ENCODE measurements at places on chromosomes 7 and 10.

DNA sequence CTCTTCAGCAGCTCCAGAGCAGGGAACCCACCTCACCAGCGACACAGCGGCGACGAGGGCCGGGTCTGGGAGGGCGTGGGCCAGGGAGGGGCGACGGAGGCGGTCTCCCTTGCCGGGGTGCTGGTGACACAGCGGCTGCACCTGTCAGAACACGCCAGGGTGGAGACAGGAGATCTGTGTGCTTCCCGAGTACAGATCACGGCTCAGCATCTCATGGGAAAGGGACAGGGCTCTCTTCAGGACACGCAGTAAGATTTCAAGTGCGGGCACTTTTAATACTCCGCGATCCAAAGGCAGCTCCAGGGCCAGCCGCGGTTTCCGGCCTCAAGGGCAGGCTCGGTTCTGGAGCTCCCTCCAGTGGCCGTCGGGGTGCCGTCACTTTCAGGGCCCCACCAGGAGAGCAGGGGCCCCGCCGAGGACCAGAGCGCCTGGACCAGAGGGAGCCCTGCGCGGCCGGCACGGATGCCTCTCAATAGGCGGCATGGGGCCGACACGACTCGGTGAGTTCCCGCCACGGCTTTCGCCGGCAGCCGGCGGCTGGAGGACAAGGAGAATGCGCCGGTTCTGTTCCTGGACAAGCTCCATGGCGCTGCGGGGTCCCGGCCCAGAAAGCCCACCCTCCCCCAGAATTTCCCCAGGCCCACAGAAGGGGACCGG lies 21.4 kb downstream of the GPR146 start:
- DNase-seq, result peak; percentile 93

DNA sequence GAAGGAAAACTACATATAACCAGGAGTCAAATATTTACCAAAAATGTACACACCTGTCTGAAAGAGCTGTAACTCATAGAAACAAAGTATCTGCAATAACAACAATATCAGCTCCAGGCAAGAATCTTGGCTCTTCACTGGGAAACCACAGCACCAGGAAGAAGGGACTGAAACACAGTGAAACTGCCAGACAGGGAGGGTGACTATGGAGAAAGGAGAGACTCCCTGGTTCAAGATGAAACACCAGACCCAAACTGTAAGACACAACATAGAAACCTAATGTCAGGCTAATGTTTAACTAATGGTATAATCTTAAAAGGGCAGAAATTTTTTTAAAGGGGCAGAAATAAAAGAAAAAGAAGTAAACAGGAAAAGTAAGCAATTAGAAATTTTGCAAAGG lies 11.5 kb upstream of the TAS2R39 start:
- no peak for DNase-seq

- DNase-seq, result peak; percentile 27
Measured at GRCh38 chr7:80288175-80289122, 153.8 kb downstream of the GNAI1 start.

DNA sequence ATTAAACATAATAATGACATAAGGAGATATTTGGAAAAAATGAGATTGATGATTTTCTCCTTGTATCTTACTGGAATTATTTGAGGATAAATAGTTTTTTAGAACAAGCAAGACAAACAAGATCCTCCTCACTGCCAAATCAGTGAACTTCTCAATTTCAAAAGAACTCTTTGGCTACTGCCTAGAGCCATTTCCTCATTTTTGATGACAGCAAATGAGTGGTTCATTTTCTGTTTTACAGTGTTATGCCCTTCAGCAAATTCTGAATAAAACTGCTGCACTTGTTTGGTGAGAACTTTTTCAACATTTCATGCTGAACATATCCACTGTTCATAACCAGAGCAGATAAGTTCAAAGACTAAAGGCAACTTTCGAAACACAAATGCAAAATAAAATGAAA lies 42.5 kb upstream of the AHR start:
- DNase-seq, result peak; percentile 40

DNA sequence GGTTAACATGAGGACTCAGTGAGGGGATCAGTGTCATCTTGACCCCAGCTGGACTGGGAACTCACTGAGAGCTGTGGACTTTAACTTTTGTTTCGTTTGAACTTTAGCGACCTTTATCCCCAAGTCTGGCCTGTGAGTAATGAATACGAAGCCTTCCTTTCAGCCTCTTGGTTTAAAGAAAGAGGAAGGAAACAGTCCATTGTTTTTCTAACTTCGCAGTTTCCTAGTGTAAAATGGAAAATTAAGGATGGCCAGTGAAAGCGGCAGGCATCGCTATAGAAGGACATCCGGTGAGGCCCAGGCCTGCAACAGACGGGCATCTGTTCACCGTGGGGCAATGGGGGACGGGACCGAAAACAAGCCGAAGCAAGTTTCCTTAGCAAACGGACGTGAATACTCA lies 44.1 kb upstream of the ADO start:
- peak; percentile 12 for DNase-seq

DNA sequence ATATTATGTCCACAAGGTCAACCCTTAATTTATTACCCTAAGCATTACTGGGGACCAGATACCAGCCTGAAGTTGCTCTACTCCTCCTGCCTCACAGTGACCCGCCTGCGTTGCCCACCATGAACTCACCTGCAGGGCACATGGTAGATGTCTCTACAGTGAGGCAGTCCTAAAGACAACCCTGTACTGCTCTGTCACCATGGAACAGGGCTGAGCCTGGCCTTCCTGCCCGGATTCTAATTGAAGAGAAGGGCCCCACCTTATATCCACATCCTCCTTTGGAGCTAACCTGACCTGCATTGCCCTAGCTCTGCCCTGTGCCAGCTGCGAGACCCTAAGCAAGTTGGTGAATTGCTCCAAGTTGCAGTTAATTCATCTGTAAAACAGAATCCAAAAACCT lies 4.1 kb downstream of the SH3PXD2A start:
- no peak for DNase-seq

GRCh38 chr10:47195274-47195885 lies 104.6 kb upstream of the GDF10 start:
- DNase-seq, result no peak

GRCh38 chr10:69047111-69047832 lies 40.6 kb upstream of the SRGN start:
- no peak for DNase-seq

GRCh38 chr10:22598478-22598877 lies 115.9 kb downstream of the PIP4K2A start:
- DNase-seq, result no peak

- no peak for DNase-seq
Measured at GRCh38 chr10:110422548-110422947, 75.2 kb upstream of the DUSP5 start.

DNA sequence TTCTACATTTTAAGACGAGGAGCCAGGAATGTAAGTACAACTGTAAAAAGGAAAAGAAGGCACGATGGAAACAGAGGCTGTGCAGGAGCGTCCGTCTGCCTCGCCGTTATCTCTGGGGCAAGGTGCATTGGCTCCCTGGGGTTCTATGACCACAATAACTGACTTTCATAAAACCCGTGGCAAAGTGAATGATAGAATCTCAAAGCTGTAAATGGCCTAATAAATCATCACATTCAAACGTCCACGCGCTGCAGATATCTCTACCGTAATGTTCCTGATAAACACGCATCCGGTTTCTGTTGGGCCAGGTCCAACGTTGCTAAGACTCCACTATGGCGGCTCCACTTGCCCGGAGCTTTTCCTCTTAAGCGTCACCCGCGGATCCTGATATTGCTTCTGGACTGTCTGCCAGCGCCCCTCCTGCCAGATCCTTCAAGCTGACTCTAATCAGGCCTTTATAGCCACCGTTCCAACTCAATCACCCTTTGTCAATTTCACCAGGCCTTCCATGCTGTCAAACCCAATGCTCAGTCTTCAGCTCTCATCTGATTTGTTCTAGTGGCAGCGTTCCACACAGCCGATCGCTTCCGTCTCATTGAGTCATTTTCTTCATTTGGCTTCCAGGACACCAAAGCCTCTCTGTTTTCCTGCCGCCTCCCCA lies 265.6 kb upstream of the FOXK1 start:
- peak; percentile 44 for DNase-seq

DNA sequence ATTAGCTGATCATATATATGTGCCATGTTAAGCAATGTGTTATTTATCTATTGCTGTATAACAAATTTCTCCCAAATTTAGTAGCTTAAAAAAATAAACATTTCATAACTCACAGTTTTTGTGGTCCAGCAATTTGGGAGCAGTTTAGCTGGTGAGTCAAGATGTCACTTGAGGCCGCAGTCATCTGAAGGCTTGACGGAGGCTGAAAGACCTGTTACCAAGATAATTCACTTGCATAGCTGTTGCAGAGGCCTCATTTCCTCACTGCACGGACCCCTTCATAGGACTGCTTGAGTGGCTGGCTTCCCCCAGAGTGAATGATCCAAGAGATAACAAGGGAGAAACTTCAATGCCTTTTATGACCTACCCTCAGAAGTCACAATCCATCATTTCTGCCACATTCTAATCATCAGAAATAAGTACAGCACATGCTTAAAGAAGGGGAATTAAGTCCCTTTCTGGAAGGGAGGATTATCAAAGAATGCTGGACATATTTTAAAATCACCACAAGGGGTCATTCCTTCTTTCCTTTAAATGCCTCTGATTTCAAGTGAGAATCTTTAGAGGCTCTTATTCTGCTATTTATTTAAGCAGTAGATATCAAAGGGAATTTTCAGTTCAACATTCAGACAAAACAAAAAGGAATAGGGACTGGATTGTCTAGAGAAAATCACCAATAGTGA lies 10.5 kb upstream of the SRPK2 start:
- DNase-seq, result peak; percentile 51

DNA sequence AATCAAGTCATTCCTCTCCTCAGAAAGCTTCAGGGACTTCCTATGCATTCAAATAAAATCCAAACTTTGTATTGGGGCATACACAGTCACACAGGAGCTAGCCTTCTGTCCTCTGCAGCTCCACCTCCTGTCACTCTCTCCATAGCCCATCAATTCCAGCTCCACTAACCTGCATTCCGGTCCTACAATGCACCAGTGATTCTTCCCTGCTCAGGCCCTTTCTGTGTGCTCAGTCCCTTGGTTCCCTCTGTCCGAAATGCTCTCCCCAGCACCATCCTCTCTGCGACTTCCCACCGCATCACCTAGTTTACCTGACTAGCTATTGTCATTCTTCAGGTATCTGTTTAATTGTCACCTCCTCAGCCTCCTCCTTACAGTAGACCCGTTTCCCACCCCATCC lies 26.4 kb upstream of the YAE1 start:
- DNase-seq, result no peak

DNA sequence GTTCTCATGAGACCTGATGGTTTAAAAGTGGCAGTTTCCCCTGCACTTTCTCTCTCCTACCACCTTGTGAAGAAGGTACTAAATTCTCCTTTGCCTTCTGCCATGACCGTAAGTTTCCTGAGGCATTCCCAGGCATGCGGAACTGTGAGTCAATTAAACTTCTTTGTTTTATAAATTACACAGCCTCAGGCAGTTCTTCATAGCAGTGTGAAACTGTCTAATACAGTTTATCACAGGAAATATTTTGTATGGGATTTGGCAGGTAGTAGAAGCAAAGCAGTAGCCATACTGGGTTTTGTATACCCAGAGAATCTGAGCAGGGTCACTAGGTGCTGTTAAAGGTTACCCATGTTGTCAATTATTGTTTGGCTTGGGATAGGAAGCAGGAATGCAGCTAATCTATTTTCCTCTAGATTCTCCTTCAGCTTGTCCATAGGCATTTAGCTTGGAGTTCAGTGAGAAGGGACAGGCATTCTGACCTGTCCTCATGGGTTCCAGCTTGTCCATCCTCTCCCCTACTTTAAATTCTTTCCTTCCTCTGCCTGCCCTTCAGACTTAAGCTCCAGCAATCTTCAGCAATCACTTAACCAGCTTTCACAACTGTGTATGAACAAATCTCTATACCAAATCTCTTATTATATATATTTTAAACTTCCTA lies 186.7 kb downstream of the PCLO start:
- DNase-seq, result no peak

- no peak for DNase-seq
Measured at GRCh38 chr7:47326220-47326619, 255.7 kb downstream of the TNS3 start.

- no peak for DNase-seq
Measured at GRCh38 chr10:21740989-21741388, 207.0 kb downstream of the MLLT10 start.

- DNase-seq, result peak; percentile 14
Measured at GRCh38 chr7:90698616-90699015, 102.5 kb downstream of the CDK14 start.

- DNase-seq, result no peak
Measured at GRCh38 chr10:86976362-86977056, 8.2 kb downstream of the ADIRF start.

- DNase-seq, result peak; percentile 12
Measured at GRCh38 chr10:49324711-49325110, 25.7 kb downstream of the C10orf71 start.

DNA sequence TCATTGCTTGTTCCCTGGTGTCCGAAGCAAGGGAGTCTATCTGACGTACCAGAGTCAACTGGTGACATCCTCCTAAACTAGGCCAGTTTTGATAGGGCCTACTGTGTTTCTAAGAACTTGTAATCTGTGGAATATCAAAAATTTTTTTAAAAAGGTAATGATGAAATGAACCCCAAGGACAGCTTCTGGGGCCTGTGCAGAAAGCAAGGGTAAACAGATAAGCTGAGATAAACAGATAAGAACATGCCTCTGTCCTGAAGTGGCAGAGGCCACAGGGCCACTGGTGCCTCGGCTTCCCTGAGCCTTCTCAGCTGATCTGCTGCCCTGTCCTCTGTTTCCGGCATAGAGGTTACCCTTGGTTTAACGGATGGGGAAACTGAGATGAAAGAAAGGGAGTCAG lies 8.8 kb downstream of the GRK5 start:
- DNase-seq, result peak; percentile 66

- no peak for DNase-seq
Measured at GRCh38 chr7:83970081-83970480, 224.5 kb downstream of the SEMA3A start.

DNA sequence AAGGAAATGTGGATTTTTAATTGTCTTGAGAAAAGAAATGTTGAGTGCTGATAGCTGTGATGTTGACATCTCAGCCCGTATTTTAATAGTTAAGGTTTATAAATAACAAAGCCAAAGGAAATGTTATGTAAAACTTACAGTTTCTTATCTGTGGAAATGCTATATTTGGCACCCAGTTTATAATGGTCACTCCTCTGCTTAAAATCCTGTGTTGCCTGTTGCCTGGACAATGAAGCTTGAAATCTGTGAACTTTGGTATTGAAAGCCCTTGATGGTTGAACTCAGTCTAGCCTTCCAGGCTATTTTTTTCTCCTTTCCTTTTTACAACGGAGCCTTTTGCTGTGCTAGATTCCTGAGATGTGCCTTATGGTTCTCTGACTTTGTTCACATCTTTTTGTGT lies 46.5 kb downstream of the MCU start:
- peak; percentile 24 for DNase-seq

DNA sequence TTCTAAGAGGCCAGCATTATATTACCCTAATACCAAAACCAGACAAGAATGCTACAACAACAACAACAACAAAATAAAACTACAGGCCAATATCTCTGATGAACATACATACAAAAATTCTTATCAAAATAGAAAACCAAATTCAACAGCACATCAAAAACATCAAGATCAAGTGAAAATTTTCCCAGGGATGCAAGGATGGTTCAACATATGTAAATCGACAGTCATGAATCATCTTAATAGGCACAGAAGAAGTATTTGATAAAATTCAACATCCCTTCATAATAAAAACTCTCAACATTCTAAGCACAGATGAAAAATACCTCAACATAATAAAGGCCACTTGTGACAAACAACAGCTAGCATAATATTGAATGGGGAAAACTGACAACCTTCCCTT lies 75.3 kb downstream of the JMJD1C start:
- no peak for DNase-seq

GRCh38 chr7:155531681-155532080 lies 14.7 kb downstream of the CNPY1 start:
- DNase-seq, result no peak
